OCI-LY7 (cell line): ENCODE measurements at places on chromosomes 2 and 18. TPM values are rescaled to one million over a fixed set of nuclear protein-coding genes. Genes with fewer than 3 reads are reported as not detected.

DNA sequence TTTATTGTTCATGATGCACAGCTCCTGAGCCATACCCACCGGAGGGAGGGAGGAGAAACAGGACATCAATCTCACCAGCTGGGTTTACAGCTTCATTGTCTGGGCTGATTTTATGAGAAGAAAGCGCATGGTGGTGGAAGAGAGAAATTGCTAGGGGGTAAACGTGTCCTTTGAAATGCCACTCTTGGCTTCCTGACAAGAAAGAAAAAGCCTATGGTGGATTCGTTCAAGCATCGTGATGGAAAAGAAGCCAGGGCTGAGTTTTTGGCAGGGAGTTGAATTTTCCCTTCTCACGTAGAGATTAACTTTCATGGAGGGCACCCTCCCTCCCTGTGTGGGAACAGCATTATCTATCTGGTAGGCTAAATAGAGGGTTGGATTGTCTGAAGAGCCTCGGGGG is 502.0 kb downstream of the SLC4A3 start:
- DNase-seq, result no peak

DNA sequence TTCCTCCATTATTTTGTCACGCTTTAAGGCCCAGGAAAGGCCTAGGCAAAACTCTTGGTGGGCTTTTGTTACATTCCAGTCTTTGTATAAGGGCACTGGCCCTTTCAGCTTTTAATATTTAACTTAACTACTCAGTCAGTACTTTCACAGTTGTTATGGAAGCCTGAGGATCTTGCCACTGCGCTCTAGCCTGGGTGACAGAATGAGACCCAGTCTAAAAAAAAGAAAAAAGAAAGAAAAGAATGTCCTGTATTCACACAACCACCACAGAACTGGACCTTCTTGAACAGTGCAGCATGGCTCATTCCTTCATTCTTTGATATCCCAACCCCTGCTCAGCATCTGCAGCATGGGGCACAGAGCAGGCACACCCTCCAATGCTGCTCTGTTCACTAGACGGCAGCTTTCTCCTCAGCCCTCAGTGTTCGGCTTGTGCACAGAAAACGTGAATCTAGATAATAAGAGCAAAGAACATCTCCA is 93.4 kb upstream of the MSH2 start:
- DNase-seq, result no peak

DNA sequence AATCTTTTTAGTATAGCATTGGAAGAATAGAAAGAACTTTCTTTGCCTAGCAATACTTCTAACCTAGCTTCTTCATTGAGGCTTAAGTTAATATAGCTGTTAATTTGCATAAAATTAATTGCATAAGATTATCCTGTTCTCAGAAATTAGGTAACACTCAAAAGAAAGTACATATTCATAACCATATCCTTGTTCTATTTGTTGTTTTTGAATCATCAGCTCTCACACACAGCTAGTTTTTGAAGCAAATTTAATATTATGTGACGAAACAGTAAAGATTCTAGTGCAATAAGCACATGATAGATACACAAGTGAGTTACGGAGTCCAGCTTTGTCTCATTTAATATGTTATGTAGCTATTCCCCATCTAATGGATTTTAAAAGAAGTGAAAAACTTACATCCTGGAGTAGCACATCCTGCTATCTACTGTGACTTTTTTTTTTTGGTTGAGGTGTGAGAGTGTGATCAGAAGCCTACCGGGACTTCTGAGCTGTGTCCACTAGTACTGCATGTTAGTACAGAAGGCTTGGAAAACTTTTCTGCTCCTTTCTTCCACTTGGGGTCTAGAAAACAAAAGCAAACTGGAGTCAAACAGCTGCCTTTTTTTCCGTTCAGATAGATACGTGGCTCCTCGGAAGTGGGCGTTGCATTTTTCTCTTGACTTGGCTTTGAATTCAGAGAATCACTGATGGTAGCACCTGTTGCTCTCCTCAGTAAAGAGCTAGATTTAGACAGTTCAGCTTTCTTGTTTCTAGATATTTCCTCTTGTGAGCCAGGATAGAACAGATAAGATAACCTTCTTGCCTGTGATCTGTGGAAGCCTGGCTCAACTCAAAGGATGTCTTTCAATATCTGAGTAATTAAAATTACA is 27.2 kb downstream of the KDM3A start:
- DNase-seq, result no peak

- DNase-seq, result no peak
These were observed 24.5 kb downstream of the TMEM177 start for GRCh38 chr2:119703526-119703925.

GRCh38 chr2:55590810-55591440 is 26.5 kb downstream of the PPP4R3B start:
- no peak for DNase-seq

GRCh38 chr2:173989884-173990215 is 24.7 kb upstream of the SP3 start:
- DNase-seq, result peak; percentile 74

GRCh38 chr18:77047803-77048419 is 84.7 kb downstream of the MBP start:
- DNase-seq, result peak; percentile 26

GRCh38 chr18:48300463-48300961 is 108.7 kb downstream of the ZBTB7C start:
- DNase-seq, result peak; percentile 14

The EVX2 gene
- not detected in 2 replicates for total RNA-seq

The ZNF385B gene
- total RNA-seq, result 178 and 217 TPM in 2 replicates

The AOX1 gene
- total RNA-seq, result 0.06 and 0.07 TPM in 2 replicates

The NEU4 gene
- 0.50 and 0.84 TPM in 2 replicates for total RNA-seq
